ENCODE measurements at places on chromosomes 13 and 19.

- DNase-seq = no peak
Measured at GRCh38 chr19:41219924-41220567, 1.0 kb downstream of the AXL start.

GRCh38 chr13:42814868-42815267 is 33.5 kb downstream of the FAM216B start:
- no peak for DNase-seq

DNA sequence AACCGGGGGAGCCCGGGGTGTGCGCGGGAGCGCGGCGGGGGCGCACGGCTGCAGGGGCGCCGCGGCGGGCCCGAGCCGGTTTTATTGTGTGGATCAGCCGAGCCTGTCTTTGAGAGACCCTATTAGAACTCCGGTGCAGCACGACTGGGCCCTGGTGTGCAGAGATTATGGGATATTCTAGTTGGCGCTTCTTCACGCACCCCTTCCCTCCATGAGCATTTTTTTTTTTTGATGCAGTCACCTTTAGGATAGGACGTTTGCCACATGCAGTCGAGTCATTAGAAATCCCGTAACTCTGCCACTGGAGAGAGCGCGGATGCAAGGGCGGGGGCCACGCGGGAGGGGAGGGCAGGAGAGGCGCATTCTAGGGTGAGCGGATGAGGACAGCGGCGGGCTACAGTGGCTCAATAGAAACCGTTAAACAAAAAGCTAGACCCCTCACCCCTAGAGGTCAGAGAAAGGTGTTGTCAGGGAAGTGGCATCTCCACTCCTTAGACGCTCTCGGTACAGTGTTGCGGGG is 3.7 kb downstream of the FGF9 start:
- no peak for DNase-seq

DNA sequence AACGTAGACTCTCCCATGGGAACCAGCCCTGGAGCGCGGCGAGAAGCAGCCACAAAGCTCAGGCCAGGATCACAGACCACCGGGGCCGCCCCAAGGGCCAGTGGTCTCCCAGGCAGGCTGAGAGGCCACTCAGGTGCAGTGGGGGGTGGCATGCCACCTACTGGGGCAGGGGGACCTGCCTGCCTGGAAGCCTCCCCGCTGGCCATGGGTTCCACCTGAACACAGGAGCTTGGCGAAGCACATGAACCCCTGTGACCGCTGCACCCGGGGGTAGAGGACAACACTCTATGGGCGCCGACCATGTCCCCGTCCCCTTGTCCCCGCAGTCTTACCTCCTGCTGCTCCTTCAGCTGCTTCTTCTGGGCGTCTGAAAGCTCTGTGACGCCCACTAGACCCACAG is 6.8 kb upstream of the TM6SF2 start:
- DNase-seq = no peak

DNA sequence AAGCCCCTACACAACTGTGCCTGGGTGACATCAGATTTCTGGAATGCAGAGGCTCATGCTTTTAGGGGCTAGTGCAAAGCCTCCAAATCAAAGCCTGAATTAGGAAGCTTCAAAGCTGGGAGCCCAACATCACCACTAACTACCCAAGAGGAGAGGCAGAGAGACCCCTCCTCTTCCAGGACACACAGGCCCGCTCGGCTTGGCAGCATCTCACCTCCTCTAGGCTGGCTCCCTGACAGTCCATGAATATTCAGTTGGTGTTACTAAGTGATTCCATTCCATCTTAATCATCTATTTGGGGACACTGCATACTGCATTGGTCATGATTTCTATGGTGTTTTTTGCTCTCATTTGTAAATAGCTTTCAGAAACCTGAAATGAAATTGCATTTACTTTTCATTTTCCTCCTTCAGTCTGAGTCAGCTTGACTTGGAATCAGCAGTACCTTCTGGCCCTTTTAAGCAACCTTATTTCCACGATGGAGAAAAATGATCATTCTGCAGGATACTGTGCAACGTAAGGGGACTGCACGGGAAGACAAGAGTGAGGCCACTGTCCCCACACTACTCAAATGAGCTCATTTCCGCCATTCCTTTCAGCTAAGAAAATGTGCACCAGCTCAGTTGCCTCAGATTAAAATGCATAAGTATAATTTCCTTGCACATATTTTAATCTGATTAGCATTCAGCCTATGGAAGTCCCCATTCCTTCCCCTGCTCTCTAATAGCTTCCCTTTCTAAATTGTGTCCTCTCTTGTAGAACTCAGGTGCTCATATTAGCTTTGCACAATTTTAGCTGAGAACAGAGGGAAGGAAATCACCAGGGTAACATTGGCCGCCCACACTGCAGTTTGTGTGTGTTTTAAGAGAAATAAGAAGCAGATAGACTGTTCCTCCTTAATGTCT is 219.9 kb downstream of the RFC3 start:
- no peak for DNase-seq

DNA sequence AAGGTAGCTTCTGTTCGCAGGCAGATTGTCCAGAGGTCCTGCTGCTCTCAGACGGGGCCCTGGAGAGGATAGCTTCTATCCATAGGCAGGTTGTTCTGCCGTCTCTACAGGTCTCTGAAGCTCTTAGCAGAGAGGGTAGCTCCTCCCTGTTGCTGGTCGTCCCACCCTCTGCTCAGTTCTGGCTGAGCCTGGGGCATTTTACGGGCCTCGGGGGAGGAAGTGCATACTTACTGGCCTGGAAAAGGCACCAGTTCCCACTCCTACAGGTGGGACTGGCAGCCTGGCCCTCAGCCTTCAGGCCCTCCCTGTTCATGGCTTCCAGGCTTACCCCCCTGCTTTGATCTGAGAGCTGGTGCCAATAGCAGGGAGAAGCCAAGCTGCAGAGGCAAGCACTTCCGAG is 42.3 kb downstream of the USPL1 start:
- no peak for DNase-seq

DNA sequence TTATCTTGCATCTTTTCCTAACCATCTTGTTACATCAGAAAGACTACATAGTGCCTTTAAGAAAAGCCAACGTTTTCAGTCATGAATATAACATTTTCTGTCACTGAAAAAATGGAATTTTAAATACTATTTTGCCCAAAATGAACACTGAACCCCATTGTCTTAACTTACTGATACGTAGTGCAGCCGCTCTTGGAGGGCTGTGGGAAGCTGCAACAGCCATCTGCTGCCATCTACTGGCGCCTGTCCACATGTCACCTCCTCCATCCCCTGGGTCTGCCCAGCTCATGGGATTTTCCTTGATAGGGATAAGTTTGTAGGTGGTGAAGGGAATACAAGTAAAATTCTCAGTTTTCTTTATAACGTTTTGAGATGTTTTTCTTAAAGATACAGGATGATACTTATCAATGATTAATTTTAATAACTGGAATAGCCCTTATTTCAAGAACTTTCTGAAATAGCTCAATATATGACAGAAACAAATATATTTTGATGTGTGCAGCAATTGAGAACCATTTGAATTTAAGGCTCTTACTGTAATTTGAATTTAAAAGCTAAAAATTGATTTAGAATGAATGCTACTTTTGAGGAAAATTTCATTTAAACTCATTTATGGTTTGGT is 73.7 kb downstream of the GGACT start:
- DNase-seq = peak; percentile 37

All from effector memory CD4-positive, alpha-beta T cell (primary cell).